ENCODE measurements at places on chromosomes 2 and 18. TPM values are rescaled to one million over a fixed set of nuclear protein-coding genes. Genes with fewer than 3 reads are reported as not detected.

The PLEKHM3 gene
- polyA plus RNA-seq = 1.9 TPM

DNA sequence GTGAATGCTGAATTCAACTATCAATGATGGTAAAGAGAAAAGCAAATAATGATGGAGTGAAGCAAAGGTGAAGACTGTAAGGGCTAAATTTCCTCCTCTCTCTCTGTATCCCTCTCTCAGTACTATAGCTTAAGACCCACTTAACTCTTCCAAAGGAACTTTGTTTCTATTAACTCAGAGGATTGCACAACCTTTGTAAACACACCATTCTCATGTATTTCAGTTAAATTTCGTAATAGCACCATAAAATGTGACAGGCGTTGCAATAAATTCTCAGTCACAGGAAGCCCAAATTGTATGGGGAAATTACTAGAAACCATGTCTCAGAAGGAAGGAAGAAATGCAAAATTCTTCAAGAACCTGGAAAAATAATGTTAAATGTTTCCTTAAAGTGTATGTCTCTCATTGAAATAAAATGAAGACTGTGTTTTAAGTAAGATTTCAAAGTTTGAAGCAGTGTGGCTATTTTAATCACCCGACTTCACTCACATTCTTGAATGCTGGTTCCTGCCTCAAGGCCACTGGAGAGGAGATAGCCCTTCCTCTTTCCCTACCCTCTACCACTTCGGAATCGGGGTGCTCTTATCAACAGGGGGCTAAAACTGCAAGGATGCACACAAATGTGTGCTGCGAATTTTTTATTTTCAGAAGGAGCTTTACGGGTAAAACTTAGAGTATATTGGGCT is 112.1 kb downstream of the FTCDNL1 start:
- no peak for DNase-seq
- no peaks in the 10 kb centered on the region for H3K36me3 ChIP-seq
- H3K27me3 ChIP-seq = peaks cover 24% of the 10 kb centered on the region
- H3K27ac ChIP-seq = no peak overlapping the region

DNA sequence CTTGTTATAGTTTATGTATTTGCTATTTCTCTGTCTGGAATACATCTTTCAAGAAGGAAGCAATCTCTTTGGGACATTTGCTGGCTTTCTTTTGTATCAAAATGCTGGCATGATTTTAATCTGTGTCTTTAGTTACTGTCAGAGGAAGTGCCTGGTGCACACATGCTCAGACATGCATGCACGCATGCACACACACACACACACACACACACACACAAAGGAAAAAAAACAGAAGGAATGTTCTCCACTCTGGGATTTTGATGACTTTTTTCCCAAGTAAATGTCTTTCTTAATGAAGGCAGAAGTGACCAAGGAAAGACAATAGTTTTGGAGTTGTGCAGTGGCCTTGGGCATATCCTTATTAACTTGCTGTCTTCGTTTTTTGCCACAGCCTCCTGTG is 6.7 kb downstream of the GNAL start:
- no peaks in the 10 kb centered on the region for H3K36me3 ChIP-seq
- no peaks in the 10 kb centered on the region for H3K4me1 ChIP-seq
- DNase-seq = no peak
- H3K4me3 ChIP-seq = no peak overlapping the region
- peaks cover 44% of the 10 kb centered on the region for H3K27me3 ChIP-seq

GRCh38 chr18:75714766-75715165 is 287.3 kb upstream of the SMIM21 start:
- H3K27me3 ChIP-seq = no peaks in the 10 kb centered on the region
- H3K27ac ChIP-seq = no peak overlapping the region
- no peaks in the 10 kb centered on the region for H3K36me3 ChIP-seq
- H3K4me1 ChIP-seq = no peaks in the 10 kb centered on the region
- no peak overlapping the region for H3K4me3 ChIP-seq
- no peak for DNase-seq

DNA sequence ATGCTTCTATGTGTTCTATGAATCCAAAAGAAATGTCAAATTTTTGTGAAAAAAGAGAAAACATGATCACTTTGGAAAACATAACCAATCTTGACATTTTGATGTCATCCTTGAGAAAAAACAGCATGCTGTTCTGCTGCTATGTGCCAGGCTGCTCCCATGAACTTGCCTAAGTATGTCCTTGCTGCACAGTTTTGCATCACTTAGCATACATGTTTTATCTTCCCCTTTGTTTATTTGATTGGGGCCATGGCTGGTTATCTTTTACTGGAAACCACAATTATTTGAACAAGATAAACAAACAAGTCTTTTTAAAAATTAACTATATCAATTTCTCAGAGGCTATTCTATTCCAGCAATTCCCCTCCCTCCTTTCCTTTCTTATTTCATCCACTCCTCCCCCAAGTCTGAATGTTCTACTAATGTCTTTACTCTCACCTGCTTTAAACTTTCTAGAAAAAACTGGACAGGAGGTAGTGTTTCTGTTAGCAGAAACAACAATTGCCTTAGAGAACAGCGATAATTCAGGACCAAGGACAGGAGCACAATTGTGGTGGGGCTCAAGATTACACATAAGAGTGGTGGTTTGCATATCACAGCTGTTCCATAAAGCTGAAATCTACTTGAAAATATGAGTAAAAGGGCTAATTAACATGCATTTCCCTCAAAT is 6.7 kb downstream of the AOX1 start:
- no peaks in the 10 kb centered on the region for H3K4me1 ChIP-seq
- no peaks in the 10 kb centered on the region for H3K27me3 ChIP-seq
- DNase-seq = no peak
- H3K36me3 ChIP-seq = no peaks in the 10 kb centered on the region

The SAG gene
- not detected for polyA plus RNA-seq

DNA sequence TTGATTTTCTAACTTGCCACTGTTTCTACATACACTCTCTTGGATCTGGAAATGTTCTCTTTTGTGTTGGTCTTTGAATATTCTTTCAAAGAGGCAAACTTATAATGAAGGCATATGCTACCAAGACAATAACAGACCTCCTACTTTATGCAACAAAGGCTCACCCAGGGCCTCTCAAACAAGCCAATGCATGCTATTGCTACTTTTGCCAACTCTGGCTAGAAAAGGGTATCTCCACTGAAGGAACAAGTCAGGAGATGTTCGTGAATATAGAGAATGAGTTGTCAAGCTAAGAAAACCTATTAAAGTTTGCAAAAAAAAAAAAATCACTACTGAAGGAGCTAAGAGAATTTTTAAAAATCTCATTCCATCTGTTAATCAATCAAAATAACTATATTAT is 15.9 kb upstream of the DSG2 start:
- H3K27me3 ChIP-seq = peaks cover 31% of the 10 kb centered on the region
- no peaks in the 10 kb centered on the region for H3K36me3 ChIP-seq
- no peak overlapping the region for H3K27ac ChIP-seq
- DNase-seq = no peak
